ENCODE measurements at places on chromosomes 11 and 22.

DNA sequence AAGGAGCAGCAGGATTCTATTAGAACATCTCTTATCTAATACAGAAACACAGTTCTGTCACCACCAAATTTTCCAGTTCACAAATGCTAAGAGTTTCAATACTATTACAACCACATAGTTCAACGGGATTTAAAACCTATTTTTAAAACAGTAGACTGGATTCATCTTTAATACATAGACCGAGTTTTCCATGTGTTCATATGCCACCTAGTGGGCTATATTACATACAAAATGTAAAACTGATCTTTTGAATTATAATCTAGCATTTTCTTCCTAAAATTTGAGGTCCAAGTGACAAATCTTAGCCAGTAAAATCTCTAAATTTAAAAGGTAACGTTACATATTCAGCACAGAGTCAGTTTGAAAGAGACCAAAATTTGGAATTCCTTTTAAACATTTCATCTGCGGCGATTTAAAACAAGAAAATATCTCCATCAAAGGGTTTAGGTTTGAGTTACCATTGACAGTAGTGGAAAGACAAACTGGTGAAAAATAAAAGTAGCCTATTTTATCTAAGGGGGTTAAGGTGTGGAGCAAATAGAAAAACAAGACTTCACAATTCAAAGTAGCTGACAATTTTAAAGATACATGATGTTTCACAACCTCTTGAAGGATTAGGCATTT, 269.3 kb upstream of the MPPED2 start:
- H3K4me1 ChIP-seq, result no peaks in the 10 kb centered on the region
- H3K4me3 ChIP-seq, result no peak overlapping the region
- H3K36me3 ChIP-seq, result no peaks in the 10 kb centered on the region
- peaks cover 2% of the 10 kb centered on the region for H3K27me3 ChIP-seq

DNA sequence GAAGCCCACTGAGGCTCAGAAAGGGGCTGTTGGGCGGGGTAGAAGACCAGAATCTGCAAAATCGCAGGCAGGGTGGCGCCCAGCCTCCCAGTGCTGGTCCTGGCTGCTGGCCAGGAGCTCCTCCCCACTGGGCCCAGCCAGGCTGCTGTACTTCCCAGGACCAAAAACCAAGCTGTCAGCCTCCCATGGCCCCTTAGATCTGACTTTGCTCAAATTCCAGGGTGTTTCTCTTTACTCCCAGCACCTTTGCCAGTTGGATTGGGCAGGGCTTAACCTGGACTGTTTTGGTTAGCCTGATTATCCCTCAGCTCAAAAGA, 44.2 kb upstream of the WEE1 start:
- H3K4me3 ChIP-seq, result no peak overlapping the region
- H3K27me3 ChIP-seq, result no peaks in the 10 kb centered on the region
- peaks cover 36% of the 10 kb centered on the region for H3K4me1 ChIP-seq

DNA sequence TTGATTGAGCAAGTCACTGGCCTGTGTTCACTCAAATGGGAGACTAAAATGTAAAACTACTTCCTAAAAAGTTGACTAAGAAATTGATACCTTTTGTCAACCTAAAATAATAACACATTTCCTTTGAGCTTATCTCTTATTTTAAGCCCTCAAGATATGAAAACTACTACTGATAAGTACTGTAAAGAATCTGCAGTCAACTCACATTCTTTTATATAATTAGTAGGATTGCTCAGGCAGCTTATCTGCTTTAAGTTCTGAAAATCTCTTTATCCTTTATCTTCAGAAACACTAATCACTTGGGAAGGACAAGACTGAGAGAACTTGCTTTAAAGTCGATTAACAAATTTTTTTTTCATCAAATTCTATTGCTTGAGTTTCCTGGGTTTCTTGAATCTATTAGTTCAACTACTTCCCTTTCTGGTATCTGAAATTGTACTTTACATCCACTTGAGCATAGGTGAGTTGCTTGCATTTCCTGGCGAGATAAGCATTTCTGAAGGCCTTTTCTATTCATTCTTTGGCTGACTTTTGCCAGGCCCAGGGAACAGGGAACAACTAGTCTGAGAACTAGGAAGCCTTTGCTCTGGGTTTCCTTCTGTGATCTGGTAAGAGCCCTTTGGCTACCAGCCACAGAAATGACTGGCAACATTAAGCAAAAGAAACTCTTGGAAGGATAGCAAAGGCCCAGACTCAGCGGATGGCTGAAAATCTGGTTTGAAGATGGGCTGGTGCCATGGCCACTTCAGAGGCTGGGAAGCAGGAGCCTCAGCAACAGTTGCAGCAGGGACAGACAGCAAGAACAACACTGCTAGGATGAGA, 19.3 kb upstream of the CSRP3 start:
- peak; percentile 30 for DNase-seq
- no peak overlapping the region for H3K4me3 ChIP-seq
- no peak overlapping the region for H3K27ac ChIP-seq
- H3K4me1 ChIP-seq, result no peaks in the 10 kb centered on the region
- H3K36me3 ChIP-seq, result no peaks in the 10 kb centered on the region

DNA sequence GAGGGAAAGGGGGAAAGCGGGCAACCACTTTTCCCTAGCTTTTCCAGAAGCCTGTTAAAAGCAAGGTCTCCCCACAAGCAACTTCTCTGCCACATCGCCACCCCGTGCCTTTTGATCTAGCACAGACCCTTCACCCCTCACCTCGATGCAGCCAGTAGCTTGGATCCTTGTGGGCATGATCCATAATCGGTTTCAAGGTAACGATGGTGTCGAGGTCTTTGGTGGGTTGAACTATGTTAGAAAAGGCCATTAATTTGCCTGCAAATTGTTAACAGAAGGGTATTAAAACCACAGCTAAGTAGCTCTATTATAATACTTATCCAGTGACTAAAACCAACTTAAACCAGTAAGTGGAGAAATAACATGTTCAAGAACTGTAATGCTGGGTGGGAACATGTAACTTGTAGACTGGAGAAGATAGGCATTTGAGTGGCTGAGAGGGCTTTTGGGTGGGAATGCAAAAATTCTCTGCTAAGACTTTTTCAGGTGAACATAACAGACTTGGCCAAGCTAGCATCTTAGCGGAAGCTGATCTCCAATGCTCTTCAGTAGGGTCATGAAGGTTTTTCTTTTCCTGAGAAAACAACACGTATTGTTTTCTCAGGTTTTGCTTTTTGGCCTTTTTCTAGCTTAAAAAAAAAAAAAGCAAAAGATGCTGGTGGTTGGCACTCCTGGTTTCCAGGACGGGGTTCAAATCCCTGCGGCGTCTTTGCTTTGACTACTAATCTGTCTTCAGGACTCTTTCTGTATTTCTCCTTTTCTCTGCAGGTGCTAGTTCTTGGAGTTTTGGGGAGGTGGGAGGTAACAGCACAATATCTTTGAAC, 6.8 kb downstream of the MALAT1 start:
- H3K36me3 ChIP-seq, result peaks cover 57% of the 10 kb centered on the region
- peak overlapping the region; percentile 100 for H3K4me3 ChIP-seq
- DNase-seq, result peak; percentile 14
- no peaks in the 10 kb centered on the region for H3K27me3 ChIP-seq
- no peaks in the 10 kb centered on the region for H3K4me1 ChIP-seq

- peaks cover 25% of the 10 kb centered on the region for H3K4me1 ChIP-seq
- no peaks in the 10 kb centered on the region for H3K27me3 ChIP-seq
- DNase-seq, result no peak
- peak overlapping the region; percentile 25 for H3K27ac ChIP-seq
- H3K36me3 ChIP-seq, result peaks cover 5% of the 10 kb centered on the region
- peak overlapping the region; percentile 100 for H3K4me3 ChIP-seq
These were observed 646 bp downstream of the NCAPD3 start for GRCh38 chr11:134223121-134223520.

GRCh38 chr11:38593649-38594048, 1995.6 kb upstream of the RAG2 start:
- H3K4me1 ChIP-seq, result no peaks in the 10 kb centered on the region
- no peak overlapping the region for H3K4me3 ChIP-seq
- DNase-seq, result peak; percentile 82
- H3K27me3 ChIP-seq, result no peaks in the 10 kb centered on the region
- no peak overlapping the region for H3K27ac ChIP-seq

GRCh38 chr11:680970-681369, 14.1 kb downstream of the DEAF1 start:
- no peak for DNase-seq
- H3K27ac ChIP-seq, result no peak overlapping the region
- no peak overlapping the region for H3K4me3 ChIP-seq
- no peaks in the 10 kb centered on the region for H3K4me1 ChIP-seq
- H3K27me3 ChIP-seq, result no peaks in the 10 kb centered on the region
- H3K36me3 ChIP-seq, result peaks cover 18% of the 10 kb centered on the region

- no peak for DNase-seq
- H3K36me3 ChIP-seq, result peaks cover 3% of the 10 kb centered on the region
- H3K27me3 ChIP-seq, result no peaks in the 10 kb centered on the region
- no peaks in the 10 kb centered on the region for H3K4me1 ChIP-seq
These were observed 7.7 kb downstream of the TMEM132A start for GRCh38 chr11:60931917-60932316.

- H3K4me1 ChIP-seq, result no peaks in the 10 kb centered on the region
- H3K4me3 ChIP-seq, result no peak overlapping the region
- no peaks in the 10 kb centered on the region for H3K36me3 ChIP-seq
- no peaks in the 10 kb centered on the region for H3K27me3 ChIP-seq
- no peak for DNase-seq
These were observed 161.8 kb upstream of the B3GAT1 start for GRCh38 chr11:134573857-134574256.

- no peaks in the 10 kb centered on the region for H3K36me3 ChIP-seq
- no peak overlapping the region for H3K27ac ChIP-seq
- no peak for DNase-seq
- no peaks in the 10 kb centered on the region for H3K27me3 ChIP-seq
- H3K4me1 ChIP-seq, result no peaks in the 10 kb centered on the region
These were observed 38.7 kb upstream of the E2F8 start for GRCh38 chr11:19279451-19279850.

GRCh38 chr11:113397821-113398220, 10.2 kb downstream of the ANKK1 start:
- H3K4me3 ChIP-seq, result no peak overlapping the region
- no peaks in the 10 kb centered on the region for H3K4me1 ChIP-seq
- peaks cover 7% of the 10 kb centered on the region for H3K27me3 ChIP-seq
- H3K27ac ChIP-seq, result no peak overlapping the region

DNA sequence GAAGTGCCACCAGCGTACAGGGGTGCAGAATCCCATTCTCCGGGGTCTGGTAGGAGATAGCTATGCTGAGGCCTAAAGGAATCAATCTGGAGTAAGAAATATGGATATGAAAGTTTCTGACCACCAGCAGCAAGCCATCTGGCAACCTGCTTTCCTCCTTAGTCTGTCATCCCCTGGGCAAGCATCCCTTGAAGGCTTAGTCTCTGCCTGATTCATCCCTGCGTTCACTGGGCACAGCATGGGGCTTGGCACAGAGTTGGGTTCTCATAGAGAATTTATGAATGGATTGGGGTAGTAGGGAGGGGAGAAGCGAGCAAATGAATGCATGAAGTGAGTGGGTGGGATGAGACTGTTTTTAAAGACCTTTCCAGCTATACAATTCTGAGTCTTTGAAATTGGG, 85.8 kb upstream of the NARS2 start:
- peaks cover 3% of the 10 kb centered on the region for H3K4me1 ChIP-seq
- no peaks in the 10 kb centered on the region for H3K27me3 ChIP-seq
- H3K4me3 ChIP-seq, result no peak overlapping the region
- H3K27ac ChIP-seq, result no peak overlapping the region

- H3K4me1 ChIP-seq, result no peaks in the 10 kb centered on the region
- H3K36me3 ChIP-seq, result no peaks in the 10 kb centered on the region
- no peak overlapping the region for H3K4me3 ChIP-seq
- no peak for DNase-seq
- no peak overlapping the region for H3K27ac ChIP-seq
These were observed 10.2 kb upstream of the OOSP4A start for GRCh38 chr11:59953463-59954218.

DNA sequence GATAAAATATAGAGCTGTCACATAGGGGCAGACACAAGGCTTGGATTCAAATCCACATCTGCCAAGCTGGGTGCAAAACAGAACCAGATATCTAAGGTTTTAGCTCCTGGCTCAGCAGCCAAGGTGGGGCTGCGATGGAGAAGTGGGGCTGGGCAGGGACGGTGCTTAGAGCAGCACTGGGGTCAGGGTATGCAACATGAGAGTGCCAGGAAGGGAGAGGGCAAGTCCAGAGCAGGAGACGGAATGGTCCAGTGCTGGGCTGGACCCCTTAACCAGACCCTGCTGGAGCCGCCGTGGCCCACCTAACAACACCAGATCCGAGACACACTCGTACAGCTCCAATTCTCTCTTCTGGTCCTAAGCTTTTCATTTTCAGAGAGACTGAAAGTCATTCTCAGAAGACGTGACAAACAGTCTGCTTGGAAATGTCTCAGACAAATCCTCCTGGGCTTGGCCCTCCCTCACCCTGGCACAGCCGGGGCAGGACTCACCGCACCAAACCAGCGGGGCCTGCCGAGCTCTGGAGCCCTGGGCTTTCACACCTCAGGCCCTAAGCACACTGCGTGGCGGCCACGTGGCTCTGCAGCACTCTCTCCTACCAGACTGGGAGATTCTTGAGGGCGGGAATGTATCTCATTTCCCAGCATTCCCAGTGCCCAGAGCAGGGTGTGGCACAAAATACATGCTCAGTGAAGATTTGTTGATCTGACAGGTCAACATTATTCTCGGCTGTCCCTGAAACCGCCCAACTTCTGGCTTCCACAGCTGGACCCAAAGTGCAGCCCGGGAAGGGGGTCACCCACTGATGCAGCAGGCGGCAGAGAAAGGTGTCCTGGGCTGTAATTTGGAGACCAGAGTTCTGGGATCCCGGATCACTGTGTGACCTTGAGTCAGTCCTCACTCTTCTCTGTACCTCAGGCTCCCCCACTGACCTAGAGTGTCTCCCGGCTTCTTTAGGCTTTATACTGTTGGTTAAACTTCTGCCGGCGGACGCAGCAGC, 11.6 kb downstream of the LRRC32 start:
- no peak for DNase-seq
- no peak overlapping the region for H3K4me3 ChIP-seq
- H3K27me3 ChIP-seq, result no peaks in the 10 kb centered on the region
- H3K4me1 ChIP-seq, result peaks cover 10% of the 10 kb centered on the region
- no peak overlapping the region for H3K27ac ChIP-seq
- no peaks in the 10 kb centered on the region for H3K36me3 ChIP-seq

DNA sequence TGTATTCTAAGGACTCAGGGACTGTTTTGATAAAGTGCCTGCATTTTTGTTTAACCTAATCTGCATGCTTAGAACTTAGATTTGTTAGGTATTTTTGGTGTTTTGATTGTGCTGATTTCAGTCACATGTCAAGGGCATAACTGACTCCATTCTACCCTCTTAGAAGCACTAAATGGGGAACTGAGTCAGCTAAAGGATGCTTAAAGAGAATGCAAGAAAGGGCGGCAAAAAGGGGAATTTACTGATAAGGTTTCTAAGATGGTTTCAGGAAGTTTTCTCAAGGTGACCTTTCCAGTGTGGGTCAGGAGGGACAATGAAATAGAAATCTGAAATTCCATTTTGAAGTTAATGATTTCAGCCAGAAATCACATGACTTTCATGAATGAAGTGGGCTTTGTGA, 43.0 kb downstream of the MMP20 start:
- H3K4me3 ChIP-seq, result no peak overlapping the region
- no peak overlapping the region for H3K27ac ChIP-seq
- no peaks in the 10 kb centered on the region for H3K36me3 ChIP-seq
- H3K27me3 ChIP-seq, result no peaks in the 10 kb centered on the region
- DNase-seq, result no peak

DNA sequence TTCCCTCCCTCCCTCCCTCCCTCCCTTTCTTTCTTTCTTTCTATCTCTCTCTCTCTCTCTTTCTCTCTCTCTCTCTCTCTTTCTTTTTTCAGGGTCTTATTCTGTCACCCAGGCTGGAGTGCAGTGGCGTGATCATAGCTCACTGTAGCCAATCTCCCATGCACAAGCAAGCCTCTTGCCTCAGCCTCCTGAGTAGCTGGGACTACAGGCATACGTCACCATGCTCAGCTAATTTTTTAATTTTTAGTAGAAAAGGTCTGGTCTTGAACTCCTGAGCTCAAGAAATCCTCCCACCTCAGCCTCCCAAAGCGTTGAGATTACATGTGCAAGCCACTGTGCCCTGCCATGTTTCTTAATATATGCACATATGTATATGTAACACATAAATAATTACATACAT, 19.0 kb downstream of the TSKU start:
- peaks cover 11% of the 10 kb centered on the region for H3K4me1 ChIP-seq
- no peak overlapping the region for H3K4me3 ChIP-seq
- no peak for DNase-seq
